ENCODE measurements at places on chromosomes 6 and 20.

- DNase-seq: no peak
Observed at GRCh38 chr6:18087396-18088165, 34.9 kb downstream of the NHLRC1 start.

DNA sequence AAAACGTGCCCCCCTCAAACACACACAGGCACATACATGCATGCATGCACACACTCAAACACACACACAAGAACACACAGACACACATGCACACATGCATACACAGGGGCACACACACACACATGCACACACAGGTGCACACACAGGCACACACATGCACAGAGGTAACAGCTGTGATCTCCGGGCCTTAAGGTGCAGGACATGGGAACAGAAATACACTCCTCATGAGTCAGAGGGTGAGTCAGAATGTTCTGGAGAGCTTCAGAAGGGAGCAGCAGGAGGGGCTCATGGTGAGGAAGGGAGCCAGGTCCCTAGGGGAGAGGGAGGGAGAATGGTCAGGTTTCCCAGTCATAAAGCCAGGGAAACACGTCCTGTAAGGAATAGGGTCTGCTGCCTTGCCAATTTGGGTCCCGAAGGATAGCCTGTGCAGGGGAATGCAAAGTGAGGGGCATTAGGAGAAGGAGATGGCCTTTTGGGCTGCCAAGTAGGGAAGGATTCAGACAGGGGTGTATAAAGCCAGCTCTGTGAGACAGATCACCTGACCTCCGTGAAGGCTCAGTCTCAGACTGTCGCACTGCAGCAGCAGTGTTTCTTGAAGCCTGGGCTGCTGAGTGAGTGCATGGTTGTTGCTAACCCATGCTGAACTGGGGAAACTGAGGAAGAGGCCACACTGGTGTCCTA lies 123.9 kb downstream of the MAFB start:
- DNase-seq: no peak

DNA sequence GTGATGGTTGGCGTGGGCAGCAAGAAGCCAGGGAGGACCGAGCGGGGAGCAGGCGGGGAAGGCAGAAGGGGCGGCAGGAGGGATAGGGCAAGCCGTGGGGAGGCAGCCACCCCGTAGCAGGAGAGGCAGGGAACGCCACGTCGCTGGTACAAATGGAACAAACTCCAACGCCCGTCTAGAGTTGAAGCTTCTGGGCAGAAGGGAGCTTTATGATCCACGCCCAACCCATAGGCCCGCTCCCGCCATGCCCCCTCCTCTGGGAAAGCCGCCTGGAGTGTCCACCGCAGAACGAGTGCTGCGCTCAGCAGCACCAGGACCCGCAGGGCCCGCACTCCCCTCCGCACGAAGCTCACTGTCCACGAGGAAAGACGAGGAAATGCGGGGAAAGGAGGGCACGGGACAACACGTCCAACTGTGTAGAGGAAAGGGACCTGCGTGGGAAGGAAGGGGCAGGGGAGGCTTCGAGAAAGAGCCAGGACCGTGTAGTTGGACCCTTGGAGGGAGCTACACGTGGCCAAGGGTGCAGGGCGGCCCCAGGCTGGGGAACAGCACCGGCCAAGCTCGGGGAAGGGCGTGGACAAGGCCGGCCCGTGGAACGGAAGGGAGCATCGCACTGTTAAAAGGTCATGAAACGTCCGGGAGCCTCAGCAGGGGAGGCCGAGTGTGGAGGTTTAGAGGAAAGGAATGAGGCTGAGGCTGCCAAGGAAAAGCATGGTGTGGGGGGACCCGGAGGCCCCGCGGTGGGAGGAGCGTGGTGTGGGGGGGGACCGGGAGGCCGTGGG lies 204.0 kb downstream of the DLL1 start:
- DNase-seq: no peak

DNA sequence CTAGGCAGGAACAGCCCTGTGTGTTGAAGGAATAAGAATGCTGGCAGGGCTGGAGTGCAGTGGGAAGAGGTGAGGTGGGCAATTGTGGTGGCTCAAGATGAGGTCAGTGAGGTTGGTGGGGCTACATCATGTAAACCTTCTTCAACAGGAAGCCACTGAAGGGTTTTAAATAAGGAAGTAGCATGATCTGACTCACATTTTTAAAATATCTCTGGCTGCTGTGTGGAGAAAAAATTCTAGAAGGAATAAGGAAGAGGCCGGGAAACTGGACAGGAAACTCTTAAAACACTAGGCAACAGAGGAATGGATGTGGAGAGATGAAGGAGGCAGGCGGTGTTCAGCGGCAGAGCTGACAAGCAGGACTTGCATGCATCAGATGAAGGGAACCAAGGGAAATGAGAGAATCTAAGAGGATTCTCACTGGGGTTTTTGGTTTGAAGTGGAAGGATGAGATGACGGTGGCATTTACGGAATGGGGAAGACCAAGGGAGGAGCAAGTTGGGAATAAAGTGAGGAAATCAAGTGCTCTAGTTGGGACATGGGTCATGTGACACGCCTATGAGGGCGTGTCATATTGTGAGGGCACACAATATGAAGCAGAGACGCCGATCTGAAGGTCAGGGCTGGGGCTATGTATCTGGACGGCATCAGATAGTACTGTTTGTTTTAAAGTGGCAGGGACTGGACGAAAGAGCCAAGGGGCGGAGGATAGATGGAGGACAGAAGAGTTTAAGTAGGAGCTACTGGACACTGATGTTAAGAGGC lies 18.2 kb downstream of the TMEM242 start:
- DNase-seq: no peak

GRCh38 chr6:78910591-78911171 lies 43.3 kb downstream of the IRAK1BP1 start:
- DNase-seq: no peak

DNA sequence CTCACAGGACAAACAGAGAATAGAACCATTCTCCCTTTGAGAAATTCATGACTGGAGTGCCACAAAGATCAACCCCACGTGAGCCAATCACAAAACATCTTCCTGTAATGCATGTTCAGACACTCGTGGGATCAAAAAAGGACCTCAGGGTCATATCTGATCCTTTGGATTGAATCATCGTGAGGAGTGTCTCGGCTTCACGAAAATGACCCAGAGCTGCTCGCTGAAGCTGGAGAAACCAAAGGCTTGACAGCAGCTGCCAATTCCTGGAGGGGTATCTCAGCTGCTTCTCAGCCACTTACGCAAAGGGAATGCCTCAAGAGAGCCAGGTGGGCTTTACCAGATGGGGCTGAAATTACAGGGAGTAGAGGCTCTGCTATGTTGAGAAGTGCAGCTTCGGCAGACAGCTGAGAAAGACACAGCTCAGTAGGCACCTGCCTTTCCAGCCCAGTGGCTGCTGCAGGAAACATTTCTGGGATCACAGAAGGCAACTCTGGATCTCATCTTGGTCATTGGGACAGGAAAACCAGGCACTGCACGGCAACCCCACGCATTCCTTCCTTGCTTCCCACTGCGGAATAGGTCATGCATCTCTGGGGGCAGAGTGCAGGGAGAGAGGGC lies 813.1 kb downstream of the KIF16B start:
- no peak for DNase-seq

GRCh38 chr6:47066418-47066817 lies 24.3 kb upstream of the ADGRF1 start:
- DNase-seq: no peak

DNA sequence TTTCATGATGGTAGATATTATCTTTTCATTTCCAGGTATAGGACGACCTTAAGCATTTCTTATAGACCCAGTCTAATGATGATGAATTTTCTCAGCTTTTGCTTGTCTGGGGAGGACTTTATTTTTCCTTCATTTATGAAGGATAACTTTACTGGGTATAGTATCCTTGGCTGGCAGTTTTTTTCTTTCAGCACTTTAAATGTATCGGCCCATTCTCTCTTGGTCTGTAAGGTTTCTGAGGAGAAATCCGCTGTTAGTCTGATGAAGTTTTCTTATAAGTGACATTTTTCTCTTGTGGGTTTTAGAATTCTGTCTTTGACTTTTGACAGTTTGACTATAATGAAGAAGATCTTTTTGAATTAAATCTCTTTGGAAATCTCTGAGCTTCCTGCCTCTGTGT lies 144.7 kb upstream of the SLC22A23 start:
- no peak for DNase-seq

DNA sequence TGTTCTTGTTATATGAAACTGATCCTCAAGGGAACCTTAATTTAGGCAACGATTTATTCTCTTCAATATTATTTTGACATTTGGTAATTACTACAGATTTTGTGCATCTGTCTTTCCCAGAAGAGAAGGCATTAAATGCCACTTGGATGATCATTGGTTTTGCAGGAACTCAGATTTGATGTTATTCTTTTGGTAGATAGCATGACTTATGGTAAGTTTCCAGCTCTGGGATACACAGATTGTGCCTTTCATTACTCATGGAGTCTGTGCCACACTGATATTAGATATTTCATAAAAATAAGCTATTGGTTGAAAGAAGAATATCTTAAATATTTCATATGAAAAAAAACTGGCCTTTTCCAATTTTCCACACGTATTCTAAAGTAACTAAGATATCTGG lies 120.1 kb downstream of the AIG1 start:
- DNase-seq: no peak

GRCh38 chr6:159806021-159806458 lies 6.0 kb downstream of the PNLDC1 start:
- DNase-seq: no peak

- peak; percentile 31 for DNase-seq
Observed at GRCh38 chr6:26217714-26218075, 130.5 kb downstream of the HFE start.

DNA sequence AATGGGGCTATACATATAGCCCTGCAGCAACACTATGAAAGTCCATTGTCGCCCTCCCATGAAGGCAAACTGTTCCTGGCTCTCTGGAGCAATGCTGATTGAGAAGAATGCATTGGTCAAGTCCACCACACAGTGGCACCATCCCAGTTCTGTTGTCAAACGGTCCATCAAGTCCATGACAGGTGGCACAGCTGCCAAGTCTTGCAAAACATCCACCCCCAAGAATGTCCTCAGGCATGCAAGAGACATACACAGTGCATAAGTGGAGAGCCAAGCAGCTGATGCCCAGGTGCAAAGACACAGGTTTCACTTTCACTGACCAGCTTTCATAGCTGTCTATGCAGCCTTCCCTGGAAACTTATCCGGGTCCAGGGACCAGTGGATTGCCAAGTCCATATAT lies 17.5 kb downstream of the ZNF391 start:
- DNase-seq: no peak

DNA sequence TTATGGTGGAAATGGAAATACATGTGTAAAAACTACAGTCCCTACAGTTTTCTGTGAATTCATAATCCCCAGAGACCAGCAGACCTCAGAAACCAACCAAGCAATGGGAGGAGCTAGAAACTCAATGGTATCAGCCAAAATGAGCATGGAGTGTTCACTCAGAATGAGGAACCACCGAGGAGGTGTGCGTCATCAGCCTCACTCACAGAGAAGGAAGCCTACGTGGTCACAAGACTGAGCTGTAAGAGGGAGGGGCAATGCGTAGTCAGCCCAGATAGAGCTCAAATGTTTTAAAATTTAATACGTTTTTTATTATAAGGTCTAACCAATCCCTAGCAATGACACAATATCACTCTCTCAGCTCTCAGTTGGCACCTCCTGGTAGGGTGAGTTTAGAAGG lies 17.4 kb downstream of the MYLK4 start:
- DNase-seq: no peak

DNA sequence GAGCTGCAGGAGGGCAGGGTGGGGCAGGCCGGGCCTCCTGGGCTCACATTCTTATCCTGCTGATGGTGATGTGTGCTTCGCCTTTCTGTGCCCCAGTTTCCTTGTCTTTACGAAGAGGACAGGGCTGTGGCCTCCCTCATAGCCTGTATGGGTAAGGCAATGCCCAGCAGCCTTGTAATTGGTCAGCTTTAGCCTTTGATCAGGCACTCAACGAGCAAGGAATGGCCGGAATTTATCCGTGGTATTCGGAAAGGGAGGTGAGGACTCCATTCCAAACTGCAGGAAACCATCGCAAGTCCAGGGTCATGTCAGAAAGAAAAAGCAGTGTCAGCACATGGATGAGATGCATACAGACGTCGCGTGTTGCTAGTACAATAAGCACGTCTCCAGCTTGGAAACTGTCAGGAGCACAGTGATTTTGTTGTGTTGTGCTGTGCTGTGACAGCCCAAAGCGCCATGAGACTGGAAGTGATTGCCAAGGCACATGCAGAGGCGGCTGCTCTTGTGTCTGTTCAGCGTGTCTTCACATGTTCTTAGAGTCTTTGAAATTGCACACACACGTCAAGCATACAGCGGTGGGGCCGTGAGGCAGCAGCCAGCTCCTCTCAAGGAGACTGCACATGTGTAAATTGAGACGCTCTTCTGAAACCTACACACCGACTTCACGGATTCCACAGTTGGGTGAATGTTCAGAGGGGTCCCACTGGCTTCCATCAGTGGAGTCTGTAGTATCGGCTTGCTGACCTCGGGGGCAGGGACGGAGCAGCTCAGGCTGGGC lies 6.2 kb downstream of the SS18L1 start:
- DNase-seq: no peak

- no peak for DNase-seq
Observed at GRCh38 chr6:46098678-46099077, 31.1 kb upstream of the ENPP4 start.

GRCh38 chr6:108988296-108988695 lies 106.3 kb downstream of the SESN1 start:
- no peak for DNase-seq

- DNase-seq: no peak
Observed at GRCh38 chr6:137522198-137522798, 28.1 kb upstream of the OLIG3 start.

DNA sequence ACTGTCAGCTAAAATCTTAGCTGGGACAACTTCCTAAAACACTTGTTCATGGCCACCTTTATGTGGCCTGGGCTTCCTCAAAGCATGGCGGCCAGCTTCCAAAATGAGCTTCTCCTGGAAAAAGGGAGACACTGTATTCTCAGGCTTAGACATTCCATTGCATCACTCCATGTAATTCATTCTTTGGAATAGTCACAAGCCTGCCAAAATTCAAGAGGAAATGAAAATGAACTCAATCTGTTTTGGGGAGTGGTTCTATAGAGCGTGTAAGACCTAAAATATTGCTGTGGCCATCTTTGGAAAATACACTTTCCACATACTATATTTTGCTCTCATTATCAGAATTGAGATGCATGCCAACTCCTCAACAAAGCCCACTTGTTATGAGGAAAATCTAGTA lies 687.0 kb downstream of the KIF16B start:
- DNase-seq: no peak

GRCh38 chr6:161169696-161170095 lies 104.2 kb downstream of the AGPAT4 start:
- DNase-seq: no peak

DNA sequence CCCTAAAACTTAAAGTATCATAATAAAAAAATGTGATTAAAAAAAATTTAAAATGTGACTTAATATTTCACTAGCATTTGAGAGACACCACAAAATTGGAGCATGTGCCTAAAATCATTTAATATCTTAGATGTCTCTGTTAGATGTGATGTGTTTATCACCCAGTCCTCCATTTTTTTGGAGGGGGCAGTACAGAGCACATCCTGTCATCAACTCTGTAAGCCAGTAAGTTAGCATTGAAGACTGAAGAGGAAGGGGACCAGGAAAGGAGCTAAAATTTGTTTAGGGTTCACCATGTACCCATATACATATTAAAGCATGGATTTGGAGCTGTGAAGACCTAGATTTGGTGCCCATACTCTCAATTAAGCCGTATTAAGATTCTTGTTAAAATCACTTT lies 30.7 kb upstream of the ADIG start:
- DNase-seq: no peak

GRCh38 chr20:32709632-32710121 lies 33.6 kb downstream of the COMMD7 start:
- DNase-seq: no peak
